NCI-H187 treated with DMSO at 0.1 percent for 48 hours (cell line): ENCODE measurements at places on chromosomes 3 and 15.
A peak's percentile ranks its signal among the peaks of the same experiment; 100 is the strongest.

DNA sequence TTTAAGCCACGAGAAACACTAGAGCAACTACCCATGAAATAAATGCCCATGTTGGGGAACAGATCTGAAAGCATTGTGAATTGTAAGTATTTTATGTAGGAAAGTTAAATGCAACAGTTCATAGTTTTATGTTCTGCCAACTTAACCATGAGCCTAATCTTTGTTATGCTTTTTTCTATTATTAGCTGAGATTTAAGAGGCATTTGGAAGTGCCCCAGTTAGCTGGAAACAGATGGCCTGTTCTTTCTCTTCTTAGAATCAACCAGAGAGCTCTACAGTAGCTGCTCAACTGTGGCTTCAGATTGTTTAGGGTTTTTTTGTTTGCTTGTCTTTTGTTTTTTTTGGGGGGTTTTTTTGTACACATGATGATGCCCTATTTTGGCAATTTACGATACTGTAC, 284.4 kb downstream of the KCNH8 start:
- DNase-seq: no peak

DNA sequence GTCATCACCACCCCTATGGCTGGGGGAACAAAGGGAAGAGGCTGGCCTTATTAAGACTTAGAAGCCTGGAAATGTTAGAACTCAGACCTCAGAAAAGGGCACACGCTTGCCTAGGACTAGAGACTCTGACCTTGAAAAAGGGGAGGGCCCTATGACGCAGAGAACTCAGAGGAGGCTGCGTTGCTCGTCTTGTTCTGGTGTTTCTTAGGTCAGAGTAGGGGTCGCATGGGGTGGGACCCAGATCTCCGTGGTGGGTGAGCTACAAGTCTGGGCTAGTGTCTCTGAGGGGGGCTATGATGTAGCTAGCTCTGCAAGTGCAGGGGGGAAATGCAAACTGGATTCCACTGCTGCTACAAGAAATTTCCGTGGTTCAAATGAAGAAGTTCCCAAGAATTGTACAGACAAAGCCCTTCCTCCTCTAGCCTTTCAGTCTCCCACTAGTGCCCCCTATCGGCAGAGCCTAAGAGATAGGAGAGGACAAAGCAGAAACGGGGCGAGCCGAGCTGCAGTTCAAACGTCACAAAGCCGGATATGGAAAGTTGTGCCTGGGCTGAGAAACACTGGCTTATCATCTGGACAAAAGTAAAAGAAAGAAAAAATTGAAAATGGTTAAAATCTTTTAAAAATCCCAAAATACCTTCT, 392.9 kb upstream of the ROBO2 start:
- DNase-seq: no peak

GRCh38 chr3:102791641-102792589, 357.1 kb downstream of the ZPLD1 start:
- no peak for DNase-seq

DNA sequence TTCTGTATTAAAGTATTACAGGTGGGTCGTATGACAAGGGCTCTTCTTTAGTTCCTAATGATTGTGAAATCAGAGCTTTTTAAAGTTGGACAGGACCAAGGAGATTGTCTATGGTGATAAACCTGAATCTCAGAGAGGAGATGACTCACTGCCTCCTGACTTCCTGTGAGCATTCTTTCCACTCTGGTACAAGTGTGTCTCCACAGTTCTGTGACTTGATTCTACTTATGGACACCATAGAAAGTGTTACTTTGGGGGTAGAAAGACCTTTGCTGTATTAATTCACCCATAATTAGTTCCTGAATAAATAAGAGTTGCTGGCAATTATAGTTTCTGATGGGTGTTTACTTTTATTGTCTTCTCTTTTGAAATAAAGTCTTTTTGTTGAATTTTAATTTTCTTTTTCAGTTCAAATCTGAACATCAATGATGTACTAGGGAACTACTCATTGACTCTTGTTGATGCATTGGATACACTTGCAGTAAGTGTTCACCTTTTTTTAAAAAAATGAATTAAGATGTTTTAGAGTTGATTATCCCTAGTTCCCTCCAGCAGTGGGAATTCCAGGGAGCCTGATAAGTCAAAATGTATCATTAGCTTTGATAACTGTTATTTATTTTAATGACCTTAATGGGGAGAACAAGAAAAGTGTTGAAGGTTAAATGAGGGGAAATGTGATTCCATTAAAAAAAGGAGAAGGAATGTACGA, 7.4 kb downstream of the EDEM1 start:
- DNase-seq: no peak

DNA sequence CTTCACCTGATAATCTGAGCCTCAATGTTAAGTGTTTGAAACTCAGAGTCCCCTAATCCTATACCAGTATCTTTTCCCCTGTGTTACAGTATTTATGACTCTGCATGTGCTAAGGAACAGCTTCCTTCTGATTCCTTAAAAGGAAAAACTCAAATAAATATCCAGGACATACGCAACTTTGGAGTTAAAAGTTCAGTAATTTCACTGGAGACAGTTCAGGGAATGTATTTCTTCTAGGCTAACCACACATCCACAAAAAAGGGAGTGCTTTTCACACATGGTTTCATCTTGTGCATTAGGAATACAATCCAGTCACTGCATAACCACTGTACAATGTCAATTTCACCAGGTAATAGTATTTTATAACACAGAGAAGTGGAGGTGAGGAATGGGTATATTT, 31.0 kb downstream of the PGBD4 start:
- no peak for DNase-seq

GRCh38 chr3:45612918-45613602, 18.5 kb downstream of the LIMD1 start:
- DNase-seq: peak; percentile 47

GRCh38 chr3:172034786-172035685, 4.3 kb upstream of the FNDC3B start:
- no peak for DNase-seq

DNA sequence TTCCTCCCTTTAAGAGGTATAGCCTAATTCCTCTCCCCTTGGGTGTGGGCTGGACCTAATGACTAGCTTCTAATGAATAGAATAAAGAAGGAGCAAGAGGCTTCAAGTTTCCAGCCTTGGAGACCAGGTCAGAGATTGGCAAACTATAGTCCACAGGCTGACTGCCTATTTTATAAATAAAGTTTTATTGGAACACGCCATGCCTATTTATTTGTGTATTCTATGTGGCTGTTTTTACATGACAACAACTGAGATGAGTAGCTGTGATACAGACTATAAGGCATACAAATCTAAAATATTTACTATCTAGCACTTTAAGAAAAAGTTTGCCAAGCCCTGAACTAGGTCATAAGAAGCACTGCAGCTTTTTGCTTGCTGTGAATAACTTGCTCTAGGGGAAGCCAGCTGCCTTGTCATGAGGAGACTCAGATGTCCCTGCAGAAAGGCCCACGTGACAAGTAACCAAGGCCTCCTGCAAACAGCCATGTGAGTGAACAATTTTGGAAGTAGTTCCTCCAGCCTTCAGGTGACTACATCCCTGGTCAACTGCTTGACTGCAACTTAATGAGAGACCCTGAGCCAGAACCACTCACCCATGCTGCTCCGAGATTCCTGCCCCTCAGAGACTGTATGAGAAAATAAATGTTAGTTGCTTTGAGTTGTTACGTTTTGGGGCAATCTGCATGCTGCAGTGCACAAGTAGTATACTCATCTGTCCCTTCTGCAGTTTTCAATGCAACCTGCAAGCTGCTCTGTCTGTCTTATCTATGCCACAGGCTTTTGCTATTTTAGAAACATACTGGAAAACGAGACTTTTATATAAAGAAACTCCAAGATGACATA, 21.1 kb upstream of the MAP3K13 start:
- DNase-seq: no peak

DNA sequence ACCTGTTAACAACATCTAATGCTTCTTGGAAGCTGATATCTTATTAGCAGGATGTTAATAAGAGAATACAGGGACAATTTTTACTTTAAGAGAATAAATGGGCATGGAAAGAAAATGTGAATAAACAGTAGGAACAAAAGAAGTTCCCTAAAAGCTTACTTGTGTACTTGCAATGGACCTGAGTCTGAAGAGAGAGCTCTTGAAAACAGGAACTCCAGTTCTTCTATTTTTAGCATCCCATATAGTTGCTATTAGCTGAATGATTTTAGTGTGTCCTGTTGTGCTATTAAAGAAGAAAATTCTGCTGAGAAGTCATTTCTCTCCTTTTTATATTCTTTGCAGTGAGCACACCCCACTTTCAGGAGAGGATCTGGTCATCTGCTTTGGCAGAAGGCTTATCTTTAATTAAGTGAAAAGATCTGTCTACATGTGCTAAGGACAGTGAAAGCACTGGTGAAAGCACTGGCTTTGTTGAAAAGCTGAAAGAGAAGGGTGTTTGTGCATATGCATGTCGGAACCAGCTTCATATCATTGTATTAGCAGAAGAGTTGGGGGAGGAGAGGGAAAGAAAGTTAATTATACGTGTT, 1.4 kb upstream of the ST3GAL6 start:
- no peak for DNase-seq

DNA sequence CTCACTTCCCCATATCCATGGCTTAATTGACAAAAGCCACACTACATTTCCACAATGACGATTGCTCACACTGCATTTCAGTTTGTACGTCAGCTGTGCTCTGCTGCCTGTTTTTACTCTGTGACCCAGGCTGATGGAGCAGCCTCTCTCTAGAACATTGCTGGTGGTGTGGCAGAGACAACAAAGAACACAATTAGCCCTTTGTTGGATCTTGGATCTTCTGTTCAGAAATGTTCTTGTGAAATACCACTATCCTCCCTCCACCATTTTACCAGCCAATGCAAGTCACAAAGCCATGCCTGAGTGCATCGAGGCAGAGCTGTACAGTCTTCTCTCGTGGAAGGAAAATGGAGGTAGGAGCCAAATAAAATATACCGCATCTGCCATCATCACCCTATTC, 56.9 kb upstream of the TBC1D5 start:
- DNase-seq: no peak

DNA sequence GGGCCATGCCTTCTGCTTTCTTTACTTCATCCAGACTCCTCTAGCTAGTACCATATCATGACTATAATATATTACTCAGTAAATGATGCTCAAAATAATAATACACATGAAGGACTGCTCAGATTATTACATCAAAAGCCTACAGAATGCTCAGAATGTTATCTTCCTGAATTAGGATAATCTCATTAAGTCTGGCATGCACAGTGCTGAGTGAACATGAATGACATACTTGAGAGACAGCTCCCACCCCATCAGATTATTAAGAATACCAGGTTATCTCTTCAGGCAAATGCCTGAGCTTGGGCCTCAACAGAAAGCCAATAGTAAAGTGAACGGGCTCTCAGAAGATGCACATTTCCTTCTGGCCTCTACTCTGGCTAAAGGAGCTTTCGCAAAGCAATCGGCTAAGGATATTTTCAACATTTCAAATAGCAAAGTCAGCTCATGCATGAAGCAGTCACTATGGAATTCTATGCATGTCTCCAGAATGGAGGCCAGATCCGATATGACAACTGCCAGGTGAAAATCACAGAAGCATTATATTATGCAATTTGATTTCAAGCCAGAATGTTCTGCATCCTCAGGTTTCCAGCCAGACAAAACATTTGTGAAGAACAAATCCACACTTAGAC, 122.6 kb downstream of the KCNMB2 start:
- no peak for DNase-seq

- DNase-seq: no peak
These were observed 204.6 kb downstream of the NR2F2 start for GRCh38 chr15:96535148-96535547.

DNA sequence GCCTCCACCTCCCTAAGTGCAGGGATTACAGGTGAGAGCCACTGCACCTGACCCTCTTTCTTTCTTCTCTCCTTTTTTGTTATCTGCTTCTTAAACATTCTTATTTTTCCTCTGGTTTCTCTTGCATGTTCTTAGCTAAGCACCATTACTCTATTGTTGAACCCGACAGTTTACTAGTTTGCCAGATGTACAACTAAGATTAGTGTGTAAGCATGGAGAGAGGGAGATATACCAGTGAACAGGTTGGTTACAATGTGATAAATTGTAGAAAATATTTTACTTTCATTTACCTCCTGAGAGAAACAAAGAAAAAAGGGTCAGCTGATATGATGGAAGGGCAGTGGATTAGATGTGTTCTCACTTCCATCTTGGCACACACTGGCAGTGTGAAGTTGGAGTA, 4.9 kb downstream of the HAUS2 start:
- DNase-seq: no peak

DNA sequence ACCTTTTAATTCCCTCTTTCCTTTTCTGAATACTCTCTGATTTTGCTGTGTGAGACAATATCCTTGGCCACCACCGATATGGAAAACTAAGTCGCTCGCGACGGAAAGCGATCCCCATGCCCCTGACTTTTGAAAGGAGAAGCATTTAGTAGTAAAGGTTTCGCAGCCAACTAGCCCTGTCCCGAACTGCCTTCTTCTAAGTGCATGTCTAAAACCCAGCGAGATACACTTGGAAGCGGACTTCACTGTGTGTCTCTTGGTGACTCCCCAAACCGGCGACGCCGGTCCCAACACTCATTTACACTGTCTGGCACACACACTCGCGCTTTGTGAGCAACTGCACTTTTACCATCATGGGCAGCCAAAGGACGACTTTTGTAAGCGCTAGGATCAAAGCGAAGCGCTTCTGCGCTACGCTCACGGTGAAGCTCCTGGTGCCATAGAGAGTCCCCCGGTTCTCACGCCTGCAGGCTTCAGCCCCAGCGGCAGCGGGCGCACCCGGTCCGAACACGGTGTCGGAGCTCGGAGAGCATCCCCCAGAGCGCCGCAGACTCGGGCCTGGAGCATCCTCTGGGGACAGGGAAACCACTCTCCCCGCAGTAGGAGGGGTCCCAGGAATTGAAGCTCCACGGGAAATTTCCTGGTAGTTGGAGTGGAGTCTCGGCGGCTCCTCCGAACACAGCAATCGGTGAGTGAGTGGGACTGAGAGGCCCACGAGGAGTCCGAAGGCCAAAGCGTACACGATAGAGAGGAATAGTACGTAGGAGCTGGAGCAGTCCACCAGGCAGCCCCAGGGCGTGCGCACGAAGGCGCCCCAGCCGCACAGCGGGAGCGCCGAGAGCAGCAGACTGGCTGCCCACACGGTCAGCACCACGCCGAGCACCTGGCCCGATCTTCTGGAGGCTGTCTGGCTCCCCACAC, 1.4 kb downstream of the GPR149 start:
- no peak for DNase-seq

- DNase-seq: no peak
These were observed 812 bp downstream of the P4HTM start for GRCh38 chr3:48990636-48991469.
